HTR-8/SVneo (cell line): ENCODE measurements at places on chromosomes 1 and 21.

- no peak for DNase-seq
Measured at GRCh38 chr1:16180291-16180824, 24.5 kb upstream of the EPHA2 start.

DNA sequence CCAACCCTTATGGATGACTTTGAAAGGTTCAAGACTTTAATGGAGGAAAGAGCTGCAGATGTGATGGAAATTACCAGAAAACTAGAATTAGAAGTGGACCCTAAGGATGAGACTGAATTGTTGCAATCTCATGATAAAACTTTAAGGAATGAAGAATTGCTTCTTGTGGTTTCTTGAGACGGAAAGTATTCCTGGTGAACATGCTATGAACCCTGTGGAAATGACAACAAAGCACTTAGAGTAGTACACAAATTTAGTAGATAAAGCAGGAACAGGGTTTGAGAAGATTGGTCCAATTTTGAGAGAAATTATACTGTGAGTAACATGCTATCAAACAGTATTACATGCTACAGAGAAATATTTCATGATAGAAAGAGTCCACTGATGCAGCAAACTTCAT, 215.4 kb downstream of the OMA1 start:
- DNase-seq, result no peak

DNA sequence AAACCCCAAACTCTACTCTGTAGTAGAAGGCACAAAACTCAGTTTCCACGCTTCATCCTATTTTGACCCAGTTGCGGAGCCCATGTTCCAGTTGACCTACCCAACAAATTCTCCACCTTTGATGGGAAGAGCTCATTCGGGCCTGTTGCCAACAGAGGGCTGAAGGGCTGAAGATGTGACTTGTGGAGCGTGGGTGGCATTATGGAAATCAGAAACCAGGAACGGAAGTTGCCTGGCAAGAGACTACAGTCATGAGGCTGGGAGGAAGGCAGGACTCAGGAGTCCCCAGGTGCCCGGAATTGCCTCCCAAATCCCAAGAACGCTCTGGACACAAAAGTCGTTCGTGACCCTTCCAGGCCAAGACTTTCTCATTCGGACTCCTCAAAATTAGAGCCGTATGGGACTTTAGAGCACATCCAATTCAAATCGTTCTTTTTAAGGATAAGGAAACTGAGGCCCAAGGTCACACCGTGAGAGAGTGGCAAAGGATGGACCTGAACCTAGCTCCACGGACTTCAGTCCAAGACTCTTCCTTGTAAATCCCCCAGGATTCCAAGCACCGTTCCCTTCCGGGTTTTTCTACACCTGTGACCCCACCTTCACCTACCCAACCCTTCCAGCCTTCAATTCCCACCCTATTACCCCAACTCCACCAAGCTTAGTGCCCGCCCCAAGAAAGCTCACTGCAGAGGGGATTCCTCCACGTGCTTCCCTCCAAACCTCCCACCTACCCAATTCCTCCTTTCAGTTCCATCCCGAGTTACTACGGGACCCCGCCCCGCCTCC, 739 bp downstream of the SMG5 start:
- DNase-seq, result no peak

DNA sequence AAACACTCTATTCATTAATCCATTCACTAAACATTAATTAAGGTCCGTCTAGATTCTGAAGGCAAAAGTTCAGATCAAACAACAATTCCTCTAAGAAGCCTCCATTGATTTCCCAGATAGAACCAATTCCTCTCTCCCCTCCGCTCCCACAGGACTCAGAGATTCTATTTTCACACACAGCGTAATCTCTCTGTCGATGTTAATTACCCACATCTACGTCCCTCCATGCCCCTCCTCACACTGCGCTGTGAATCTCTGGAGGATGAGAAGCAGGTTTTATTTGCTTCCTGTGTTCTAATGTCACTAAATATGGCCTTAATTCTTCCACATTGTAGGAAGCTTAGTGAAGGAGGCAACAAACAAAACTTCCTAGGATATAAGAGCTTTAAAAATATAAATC, 306.7 kb downstream of the DSCAM start:
- DNase-seq, result no peak

GRCh38 chr1:179095377-179095776, 13.5 kb downstream of the TOR3A start:
- no peak for DNase-seq

DNA sequence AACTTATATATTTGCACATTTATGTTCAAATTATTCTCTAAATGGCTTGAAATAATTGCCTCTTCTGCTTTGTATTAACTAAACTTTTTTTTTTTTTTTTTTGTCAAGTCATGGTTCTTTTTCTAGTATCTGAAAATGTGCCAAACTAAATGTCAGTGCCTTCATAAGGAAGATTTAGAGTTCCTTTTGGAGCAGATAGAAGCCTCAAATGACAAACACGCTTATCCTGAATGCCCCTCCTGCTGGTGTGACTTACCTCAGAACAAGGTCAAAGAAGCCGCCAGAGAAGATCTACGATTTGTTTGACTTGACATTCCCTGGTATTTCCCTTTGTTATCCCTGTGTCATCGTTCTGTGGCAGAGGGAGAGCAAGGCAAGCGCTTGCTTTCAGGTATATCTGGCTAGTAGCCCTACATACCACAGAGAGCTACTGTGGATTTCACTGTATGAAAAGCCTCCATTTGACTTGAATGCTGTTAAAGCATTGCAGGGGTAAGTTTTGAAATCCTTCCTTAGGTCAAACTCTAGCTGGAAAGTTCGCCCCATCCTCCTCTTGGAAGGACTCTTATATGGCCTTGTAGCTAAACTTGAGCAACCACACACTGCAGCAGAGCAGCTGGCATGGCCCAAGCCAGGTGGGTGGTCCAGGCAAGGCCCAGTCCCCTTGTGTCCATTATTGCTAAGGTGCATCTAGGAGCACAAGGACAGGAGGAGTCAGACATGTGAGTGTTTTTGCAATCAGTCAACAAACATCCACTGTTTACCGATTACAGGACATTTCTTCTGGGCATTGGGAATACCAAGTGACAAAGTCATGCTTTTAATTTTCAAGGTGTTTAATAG, 285.4 kb upstream of the USP25 start:
- DNase-seq, result no peak

GRCh38 chr1:32487182-32487581, 22.3 kb downstream of the ZBTB8B start:
- no peak for DNase-seq

DNA sequence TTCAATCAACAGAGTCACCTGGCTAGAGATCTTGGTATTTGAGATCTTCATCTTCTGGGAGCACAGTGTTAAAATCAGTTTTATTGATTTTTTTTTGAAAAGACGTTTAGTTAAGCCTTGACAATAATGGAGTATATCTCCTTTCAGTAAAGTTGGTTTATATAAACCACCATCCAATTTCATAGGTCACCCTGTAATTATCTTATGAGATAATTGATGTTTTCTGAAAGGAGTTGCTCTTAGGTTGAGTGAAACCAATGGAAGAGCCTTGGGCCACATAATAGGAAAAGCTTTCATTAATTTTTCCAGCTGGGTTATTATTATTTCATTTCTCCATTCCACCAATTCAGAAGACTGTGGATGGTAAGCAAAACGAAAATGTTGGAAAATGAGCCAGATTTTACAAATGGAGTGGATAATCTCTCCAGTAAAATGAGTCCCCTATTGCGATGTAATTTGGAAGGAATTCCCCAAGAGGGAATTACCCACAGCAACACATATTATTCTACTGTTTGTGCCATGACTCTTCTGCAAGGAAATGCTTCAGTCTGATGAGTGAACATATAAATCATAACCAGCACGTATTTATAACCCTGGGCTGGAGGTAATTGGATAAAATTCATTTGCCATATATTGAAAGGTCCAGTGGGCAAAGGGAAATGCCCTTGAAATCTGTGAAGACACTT, 46.2 kb upstream of the TINAGL1 start:
- DNase-seq, result no peak

DNA sequence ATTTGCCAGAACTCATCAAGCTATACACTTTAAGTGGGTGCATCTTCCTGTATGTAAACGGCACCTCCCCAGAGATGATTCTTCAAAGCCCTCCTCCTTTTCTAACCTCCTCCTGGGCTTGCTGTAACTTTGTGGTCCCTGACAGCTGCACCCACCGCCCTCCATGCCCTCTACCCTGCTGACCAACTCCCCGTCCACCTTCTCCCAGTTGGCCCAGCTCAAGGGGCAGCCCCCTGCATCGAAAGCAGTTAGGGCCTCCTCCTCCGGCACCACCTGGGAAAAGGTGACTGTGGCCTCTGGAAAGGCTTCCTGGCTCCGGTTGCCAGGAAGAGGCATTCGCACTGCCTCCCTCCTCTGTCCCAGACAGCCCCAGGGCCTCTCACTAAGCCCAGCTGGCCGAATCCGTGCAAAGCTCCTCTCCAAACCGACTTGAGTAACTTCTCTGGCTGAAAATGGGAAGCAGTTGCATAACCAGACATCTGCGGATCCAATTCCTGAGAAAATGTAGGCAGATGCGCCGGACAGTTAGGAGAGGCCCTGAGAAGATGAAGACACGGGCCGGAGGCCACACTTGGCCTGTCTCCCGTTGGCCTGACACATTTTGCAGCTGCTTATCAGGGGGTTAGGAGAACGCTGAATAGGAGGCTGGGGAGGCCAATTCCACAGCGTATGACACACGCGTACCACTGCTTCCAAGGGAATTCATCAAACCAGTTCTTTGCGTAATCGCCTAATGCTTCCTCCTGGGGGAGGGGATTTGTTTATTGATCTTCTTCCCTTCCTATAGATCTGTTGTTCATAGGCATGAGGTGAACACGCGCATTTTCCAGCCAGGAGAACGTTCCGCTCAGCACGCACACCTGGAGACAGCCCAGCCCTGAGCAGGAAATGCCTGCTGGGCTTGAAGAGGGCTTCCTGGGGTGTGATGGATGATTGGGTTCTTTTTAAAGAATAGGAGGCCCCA, 48.7 kb upstream of the COL6A2 start:
- peak; percentile 54 for DNase-seq

GRCh38 chr1:201842472-201843027, 13.6 kb downstream of the IPO9 start:
- no peak for DNase-seq

- DNase-seq, result no peak
Measured at GRCh38 chr1:18090636-18091035, 17.0 kb upstream of the IGSF21 start.

DNA sequence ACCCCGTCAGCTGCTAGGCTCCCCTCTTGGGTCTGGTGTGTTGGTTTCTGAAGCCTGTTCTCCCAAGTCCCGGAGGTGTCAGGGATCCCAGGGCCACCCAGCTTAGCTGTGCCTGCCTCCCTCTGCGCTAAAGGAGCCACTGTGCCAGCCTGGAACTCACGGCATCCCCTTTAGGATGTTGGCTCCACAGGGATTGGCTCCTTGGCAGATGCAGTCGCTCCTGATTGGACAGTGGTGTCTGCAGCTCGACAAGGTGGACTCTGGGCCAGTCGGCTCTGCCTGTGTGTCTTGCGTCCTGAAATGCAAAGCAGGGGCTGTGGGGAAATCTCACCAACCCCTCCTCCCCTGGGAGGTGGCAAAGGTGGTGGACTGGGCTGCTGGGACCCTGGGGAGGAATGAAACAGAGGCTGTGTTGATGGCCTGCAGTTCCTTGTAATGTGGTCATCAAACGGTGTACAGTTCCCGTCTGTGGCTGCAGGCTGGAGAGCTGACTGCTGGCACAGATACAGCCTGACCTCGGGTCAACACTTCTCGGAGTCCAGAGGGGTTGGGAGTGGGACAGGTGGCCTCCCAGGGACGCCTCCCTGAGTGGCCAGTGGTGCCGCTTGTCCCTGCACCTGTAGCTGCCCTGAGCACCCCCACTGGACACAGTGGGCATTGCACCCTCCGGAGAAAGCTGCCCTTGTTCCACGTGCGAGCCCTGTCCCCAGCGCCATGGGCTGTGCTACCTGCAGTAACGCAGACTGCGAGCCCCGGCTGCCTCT, 11.5 kb upstream of the KCNAB2 start:
- peak; percentile 28 for DNase-seq

- no peak for DNase-seq
Measured at GRCh38 chr1:160625725-160626498, 20.9 kb downstream of the SLAMF1 start.

DNA sequence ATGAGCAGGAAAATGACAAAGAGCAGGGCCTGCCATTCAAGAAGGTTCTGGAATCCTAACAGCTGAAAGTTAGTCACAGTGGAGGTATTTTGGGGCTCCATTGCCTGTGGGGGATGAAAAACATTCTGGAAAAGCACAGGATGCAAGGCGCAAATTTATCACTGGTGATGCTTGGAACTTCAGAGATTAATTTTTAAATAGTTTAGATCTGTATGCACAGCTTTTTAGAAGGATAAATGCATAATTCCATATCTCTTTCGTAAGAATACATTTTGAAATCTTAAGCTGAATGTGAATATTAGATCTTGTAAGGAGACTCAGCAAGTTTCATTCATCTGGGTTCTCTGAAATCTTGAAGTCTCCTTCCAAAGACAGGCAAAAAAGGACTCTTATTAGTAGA, at the start of gene OR11L1:
Gene OR11L1 (minus strand): TSS at position 101 of the 400 bp plus-strand sequence. CDS start 0 bp downstream, at position 101.
- no peak for DNase-seq

- DNase-seq, result no peak
Measured at GRCh38 chr1:111466480-111466879, 7.3 kb upstream of the C1orf162 start.

DNA sequence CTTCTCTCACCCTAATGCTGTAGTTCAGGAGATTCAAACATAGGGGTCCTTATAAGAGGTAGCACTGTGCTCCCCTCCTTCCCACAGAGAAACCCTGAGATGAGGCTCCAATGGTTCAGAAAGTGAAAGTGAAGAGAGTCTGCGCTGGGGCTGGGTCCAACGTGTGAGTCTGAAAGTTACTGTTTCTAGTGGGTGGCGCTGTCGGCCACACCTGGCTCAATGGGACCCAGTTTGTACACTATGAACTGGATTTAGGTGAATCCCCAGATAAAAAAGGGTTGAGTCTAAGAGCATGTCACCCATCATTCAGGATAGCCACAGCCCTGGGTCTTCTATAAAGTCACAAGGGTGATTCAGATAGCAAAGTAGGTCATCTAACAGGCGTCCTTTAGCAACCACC, 2.8 kb downstream of the SMCP start:
- DNase-seq, result no peak

GRCh38 chr1:246005067-246005466, 502.0 kb downstream of the SMYD3 start:
- peak; percentile 57 for DNase-seq

DNA sequence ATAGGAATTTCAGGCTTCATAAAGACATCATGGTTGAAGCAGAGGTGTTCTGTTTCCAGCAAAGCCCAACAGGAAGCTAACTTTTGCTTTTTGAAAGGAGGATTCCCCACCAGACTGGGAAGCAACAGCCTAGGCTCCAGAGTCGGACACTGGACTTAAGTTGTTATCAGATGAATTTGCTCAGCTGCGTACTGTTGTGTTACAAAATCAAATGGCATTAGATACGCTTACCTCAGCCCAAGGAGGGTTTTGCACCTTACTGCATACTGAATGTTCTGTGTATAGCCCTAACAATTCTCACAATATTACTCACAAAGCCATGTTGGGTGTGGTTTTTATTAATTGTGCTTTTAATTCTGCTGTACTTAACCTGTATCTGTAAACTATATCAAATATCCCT, 547 bp upstream of the CHIA start:
- DNase-seq, result no peak
